ENCODE measurements at places on chromosomes 16 and 17. TPM values are rescaled to one million over a fixed set of nuclear protein-coding genes. Genes with fewer than 3 reads are reported as not detected.

TRAPPC2L gene
- 48.5 TPM for total RNA-seq

SLC16A3 gene
- 82.9 TPM for total RNA-seq

NOG gene
- total RNA-seq: 0.34 TPM

GNG13 gene
- total RNA-seq: not detected

MMP25 gene
- 0.58 TPM for total RNA-seq

TAF1C gene
- 23.3 TPM for total RNA-seq

NACA2 gene
- total RNA-seq: not detected

NPIPB13 gene
- 4.0 TPM for total RNA-seq

TBC1D10B gene
- total RNA-seq: 8.2 TPM

HOXB9 gene
- total RNA-seq: not detected

KRT12 gene
- not detected for total RNA-seq

MT1M gene
- not detected for total RNA-seq

ASB16 gene
- total RNA-seq: not detected

CDRT15 gene
- total RNA-seq: not detected

CD300A gene
- total RNA-seq: 0.28 TPM

KRTAP1-5 gene
- not detected for total RNA-seq

EPN3 gene
- total RNA-seq: 0.24 TPM

Measured in neural progenitor cell (in vitro differentiated cells).